Kidney (tissue), 22 donors: ENCODE measurements at places on chromosomes 2 and 18. TPM values are rescaled to one million over a fixed set of nuclear protein-coding genes. Genes with fewer than 3 reads are reported as not detected.

The LYPD6 gene
- 2.2 TPM for polyA plus RNA-seq

GRCh38 chr18:45357686-45358470 is 257.4 kb upstream of the SLC14A2 start:
- DNase-seq, result peak; percentile 40

The DLX1 gene
- not detected for polyA plus RNA-seq

DNA sequence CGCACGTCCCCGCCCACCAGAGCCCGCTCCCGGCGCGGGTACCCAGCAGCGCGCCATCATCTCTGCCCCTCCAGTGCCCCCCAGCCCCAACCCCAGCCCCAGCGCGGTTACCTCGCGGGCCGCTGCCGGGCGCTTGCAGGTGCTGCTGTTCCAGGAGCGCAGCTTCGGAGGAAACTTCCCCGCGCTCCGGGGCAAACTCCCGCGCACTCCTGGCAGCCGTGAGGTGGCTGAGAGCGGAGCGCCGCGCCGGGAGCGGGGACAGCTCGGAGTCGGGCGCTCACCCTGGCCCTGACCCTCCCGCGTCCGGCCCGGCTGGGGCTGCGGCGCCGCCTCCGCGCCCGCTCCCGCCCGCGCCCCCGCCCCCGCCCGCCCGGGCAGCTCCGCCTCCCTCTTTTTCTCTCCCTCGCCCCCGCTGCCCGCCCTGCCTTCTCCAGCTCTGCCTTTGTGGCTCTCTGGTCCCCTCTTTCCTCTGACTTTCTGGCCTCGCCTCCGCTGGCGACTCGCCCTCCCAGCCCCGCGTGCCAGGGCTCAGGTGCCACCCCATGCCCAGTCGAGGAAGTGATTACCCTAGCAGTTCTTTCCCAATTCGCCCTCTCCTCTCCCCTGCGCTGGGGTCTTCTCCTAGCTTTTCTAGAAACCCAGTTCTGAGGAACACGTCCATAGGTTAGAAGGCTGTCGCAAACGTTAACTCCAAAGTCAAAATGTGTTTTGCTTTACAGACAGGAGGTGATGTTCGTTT is at the start of gene CHST9:
Gene CHST9 (minus strand): TSS at position 284 of the 739 bp plus-strand sequence. CDS start 42,499 bp downstream, outside the sequence.
- peak; percentile 40 for DNase-seq

DNA sequence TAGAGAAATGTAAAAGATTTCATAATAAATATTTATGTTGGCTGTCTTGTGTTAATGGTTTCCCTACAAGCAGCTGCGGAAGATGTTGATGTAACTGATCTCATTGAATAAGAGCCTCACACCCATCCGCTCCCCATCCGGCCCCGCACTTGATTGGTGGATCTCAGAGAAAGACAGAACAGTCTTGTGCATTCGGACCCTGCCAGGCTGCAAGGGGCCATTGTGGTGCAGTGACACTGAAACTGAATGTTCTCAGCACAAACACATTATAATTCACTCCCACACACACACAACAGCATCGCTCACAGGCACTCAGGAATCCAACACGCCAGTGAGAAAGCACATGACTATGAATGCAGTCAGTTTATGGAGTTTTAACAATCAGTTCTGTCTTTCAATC is 47.8 kb downstream of the PRELID3A start:
- DNase-seq, result peak; percentile 78

- no peak for DNase-seq
Observed at GRCh38 chr2:44433895-44434294, 72.1 kb downstream of the CAMKMT start.

GRCh38 chr2:231306791-231307393 is 88.6 kb upstream of the B3GNT7 start:
- DNase-seq, result no peak

The CXCR2 gene
- not detected for polyA plus RNA-seq

DNA sequence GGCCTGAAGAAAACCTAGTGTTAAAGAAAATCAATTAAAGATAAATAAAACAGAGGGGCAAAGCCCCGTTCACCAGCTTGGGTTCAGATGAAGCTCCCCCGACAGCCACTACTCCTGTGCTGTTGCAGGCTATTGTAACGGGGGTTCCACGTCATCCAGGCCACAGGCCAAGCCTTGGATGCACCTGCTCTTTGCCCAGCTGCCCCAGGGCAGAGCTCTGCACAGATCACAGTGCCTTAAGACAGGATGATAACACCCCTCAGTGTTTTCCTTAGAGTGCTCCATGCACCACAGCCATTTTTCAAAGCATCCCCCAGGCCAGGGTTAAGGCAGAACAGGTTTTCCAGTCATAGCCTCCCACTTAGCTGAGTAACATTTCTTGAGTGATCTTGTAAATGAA is 32.0 kb downstream of the FASTKD2 start:
- no peak for DNase-seq

The PSMA8 gene
- not detected for polyA plus RNA-seq

DNA sequence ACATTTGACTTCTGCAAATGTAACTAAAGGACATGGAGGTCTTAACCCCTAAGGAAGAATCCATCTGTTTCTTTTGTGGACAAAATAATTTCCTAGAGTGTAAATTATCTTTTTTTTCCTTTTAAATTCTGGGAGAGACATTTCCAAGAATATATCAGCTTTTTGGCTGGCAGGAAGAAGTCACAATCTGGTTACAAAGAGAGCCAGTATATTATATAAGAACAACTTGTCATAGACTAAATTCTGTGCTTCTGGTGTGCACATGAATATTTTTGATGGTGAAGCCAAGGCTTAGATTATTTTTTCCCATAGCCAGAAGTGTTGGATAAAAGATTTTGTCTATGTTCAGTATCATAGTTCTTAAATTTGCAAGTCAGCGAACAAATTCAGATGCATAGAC is 500.6 kb downstream of the XIRP2 start:
- DNase-seq, result no peak

GRCh38 chr2:170088776-170089175 is 89.2 kb upstream of the MYO3B start:
- no peak for DNase-seq

- DNase-seq, result no peak
Observed at GRCh38 chr2:163934131-163934530, 198.3 kb upstream of the FIGN start.

- DNase-seq, result no peak
Observed at GRCh38 chr18:57085371-57085770, 61.5 kb upstream of the BOD1L2 start.

The MEX3C gene
- 9.5 TPM for polyA plus RNA-seq

GRCh38 chr18:76588601-76589226 is 93.7 kb upstream of the ZNF516 start:
- peak; percentile 51 for DNase-seq

DNA sequence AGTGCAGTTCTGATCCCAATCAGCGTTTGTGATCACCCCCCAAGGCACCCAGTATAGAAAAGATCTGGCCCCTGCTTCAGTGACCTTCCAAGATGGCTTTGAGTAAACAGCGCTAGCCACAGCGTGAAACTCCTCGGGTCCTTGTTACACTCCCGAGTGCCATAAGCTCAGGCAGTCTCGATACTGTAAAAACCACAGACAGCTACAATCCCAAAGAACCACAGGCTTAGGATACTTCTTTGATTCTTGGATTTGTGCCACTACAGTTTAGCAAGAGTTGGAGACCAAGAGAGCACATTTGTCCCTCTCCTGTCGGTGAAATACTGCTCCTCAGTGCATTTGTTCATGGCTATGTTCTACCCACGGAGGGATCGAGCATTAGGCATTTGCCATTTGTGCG is 352.5 kb upstream of the ZNF521 start:
- no peak for DNase-seq

GRCh38 chr2:96895746-96896651 is 26.1 kb upstream of the SEMA4C start:
- DNase-seq, result peak; percentile 88

The MAP3K19 gene
- not detected for polyA plus RNA-seq

The MLPH gene
- polyA plus RNA-seq, result 4.6 TPM

The C18orf54 gene
- polyA plus RNA-seq, result 0.65 TPM

- peak; percentile 18 for DNase-seq
Observed at GRCh38 chr18:64972545-64972944, 778.3 kb upstream of the CDH7 start.

The REG1B gene
- 1.5 TPM for polyA plus RNA-seq

DNA sequence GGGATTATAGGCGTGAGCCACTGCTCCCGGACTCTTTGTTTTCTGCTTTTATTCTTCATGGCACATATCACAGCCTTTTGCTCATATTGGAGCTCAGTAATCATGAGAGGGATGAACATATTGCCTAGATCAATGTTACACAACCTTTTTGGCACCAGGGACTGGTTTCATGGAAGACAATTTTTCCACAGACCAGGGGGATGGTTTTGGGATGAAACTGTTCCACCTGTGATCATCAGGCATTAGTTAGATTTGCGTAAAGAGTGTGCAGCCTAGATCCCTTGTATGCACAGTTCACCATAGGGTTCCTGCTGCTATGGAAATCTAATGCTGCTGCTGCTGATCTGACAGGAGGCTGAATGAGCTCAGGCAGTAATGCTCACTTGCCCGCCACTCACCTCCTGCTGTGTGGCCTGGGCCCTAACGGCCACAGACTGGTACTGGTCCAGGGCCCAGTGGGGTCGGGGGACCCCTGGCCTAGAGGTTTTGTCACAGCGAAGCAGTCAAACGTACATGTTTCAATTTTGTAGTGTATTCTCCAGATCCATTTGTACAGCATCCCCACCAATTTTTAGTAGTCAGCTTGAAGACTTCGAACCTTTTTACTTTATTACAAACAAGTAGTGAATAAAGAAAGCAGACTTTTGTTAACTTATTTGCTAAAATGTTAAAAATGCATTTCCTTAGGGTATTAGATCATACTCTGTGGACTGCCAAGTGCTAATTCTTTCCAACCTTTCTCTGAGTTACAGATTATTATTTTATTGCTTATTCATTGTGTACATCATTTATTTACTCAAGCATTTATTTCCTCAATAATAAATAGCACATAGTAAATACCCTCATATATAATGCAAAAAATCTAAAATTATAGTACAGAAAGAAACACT is 6.2 kb downstream of the DAW1 start:
- no peak for DNase-seq

DNA sequence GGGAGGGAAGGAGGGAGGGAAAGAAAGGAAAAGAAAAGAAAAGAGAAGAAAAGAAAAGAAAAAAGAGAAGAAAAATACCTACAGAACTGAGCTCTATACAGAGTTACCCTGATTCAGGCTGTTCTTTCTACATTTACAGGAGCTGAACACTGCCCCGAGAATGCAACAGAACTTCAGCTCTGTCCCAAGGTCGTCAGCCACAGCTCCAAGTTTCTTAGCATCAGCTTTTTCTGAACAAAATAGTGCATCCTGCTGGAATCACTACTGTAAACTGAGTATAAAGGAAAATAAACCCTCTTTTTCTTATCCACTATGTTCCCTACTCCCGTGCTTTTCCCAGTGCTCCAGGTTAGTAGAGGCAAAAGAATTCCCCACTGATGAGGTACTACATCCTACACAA is 4.7 kb upstream of the PPP4R1 start:
- no peak for DNase-seq

GRCh38 chr18:65751155-65752085 is 608 bp downstream of the CDH7 start:
- peak; percentile 52 for DNase-seq

The CNNM3 gene
- polyA plus RNA-seq, result 6.9 TPM

DNA sequence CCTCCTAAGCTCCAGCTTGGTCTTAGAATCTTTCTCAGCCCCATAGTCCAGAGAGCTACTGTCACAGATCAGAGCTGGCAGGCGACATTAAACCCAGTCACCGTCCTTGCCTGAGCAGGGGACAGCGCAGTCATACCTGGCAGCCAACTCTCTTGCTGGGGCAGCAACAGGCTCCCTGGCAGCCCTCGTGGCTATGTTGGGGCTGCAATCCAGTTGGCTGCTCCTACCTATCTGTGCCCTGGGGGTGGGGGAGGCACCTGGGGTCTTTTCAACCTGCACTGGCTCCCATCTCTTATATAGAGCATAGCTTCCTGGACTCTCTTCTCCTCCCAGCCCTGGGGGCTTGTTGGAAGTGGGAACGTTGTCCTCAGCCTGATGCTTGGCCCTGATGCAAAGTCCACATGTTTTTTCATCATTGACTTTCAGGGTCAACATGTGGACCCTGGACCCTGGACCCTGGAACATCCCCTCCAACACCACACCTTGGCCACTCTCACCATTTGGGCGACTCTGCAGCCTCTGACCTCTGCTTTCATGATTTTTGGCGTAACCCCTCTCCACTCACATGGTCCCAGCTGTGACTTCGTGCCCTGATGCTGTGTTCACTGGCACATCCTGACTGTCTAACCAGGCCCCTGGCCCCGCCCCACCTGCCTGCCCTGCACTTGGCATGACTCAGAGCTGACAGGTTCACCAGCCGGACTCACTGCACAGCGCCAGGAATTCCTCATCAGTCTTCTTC is 45.6 kb downstream of the ATOH8 start:
- DNase-seq, result no peak

The TBR1 gene
- polyA plus RNA-seq, result not detected

The HRH4 gene
- not detected for polyA plus RNA-seq
